Dorsolateral prefrontal cortex (tissue), 122 donors: ENCODE measurements at places on chromosomes 1 and 21. TPM values are rescaled to one million over a fixed set of nuclear protein-coding genes. Genes with fewer than 3 reads are reported as not detected.

DNA sequence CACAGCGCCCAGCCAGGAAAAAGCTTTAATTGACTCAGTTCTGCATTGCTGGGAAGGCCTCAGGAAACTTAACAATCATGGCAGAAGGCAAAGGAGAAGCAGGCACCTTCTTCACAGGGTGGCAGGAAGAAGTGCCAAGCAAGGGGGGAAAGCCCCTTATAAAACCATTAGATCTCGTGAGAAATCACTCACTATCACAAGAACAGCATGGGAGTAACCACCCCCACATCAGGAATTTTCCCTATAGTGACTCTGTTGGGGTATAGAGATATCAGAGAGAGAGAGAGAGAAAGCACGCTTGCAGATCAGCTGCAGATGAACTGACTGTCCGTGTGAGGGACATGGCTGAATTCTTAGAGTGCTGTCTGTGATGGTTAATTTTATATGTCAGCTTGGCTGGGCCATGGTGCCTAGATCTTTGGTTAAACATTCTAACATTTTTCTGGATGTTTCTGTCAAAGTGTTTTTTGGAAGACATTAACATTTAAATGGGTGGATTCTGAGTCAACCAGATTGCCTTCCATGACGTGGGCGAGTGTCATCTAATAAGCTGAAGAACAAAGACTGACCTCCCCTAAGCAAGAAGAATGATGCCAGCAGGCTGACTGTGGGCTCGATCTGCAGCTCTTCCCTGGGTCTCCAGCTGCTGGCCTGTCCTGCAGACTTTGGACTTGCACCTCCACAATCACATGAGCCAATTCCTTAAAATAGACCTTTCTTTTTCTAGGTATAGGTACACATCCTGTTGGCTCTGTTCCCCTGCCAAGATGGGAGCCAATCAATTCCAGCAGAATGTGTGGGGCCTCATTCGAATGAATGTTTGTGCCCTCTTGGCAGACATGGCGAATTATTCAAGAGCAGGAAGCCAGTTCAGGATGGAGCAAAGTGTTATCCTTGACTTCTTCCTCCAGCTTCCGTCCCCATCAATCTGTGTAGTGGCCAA, 21.4 kb upstream of the CPT2 start:
- no peak for DNase-seq

DNA sequence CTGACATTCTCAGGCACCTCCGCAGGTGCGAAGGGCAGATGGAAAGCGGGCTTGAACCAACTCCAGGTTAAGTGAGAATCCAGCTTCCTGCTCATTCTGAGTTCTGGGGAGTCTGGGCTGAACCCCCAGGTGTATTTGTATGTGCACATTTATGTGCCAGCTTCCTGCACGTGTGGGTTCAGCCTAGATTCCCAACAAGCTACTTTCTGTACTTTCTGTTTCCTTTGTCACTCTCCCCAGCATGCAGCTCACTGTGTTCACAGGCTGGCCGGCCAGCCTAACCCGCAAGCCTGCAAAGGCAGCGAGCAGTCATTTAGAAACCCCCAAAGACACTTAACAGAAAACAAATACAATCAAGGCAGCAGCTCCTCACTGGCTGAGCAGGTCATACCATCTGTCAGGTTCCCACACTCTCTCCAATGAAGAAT, 1.3 kb upstream of the IL19 start:
- no peak for DNase-seq

- DNase-seq: no peak
Observed at GRCh38 chr21:35426469-35426868, 377.4 kb upstream of the RUNX1 start.

DNA sequence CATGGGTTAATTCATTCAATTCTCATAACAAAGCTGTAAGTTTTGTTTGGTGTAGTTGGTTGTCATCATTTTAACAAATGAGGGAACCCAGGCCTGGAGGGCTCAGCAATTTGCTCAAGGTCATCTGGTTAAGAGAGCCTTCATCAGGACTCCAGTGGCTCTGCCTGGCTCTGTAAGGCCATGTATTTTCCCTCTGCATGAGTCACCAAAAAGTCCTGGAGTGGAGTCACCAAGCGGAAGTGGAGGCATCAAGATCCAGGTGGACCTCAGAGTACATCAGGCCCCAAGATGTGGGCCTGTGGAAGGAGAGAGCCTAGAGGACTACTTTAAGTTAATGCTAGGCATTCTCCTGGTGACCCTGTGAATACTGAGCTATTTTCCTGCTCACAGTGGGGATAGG, 30.0 kb upstream of the RBM15 start:
- no peak for DNase-seq

DNA sequence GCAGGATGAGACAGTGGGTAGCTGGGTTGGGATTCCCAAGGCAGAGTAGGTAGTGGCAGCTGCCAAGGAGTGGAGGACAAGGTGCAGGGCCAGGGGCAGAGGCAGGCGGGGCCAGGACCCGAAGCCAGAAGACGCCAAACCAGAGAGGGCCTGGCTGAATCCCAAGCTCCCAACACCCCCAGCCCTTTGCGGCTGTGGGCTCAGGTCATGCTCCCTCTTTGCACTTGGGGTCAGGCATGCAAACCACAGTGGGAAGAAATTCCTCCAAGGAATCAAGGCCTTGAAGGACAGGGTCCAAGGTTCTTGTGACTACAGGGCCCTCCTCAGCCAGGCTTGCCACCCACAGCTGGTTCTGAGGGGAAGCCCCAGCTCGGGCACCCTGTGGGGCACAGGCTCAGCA, 6.2 kb downstream of the C1orf210 start:
- DNase-seq: no peak

Gene CDK18
- total RNA-seq: 121 TPM
